HCT116 (cell line): ENCODE measurements at places on chromosomes 13 and 19.

- no peaks in the 10 kb centered on the region for H3K4me1 ChIP-seq
- DNase-seq = no peak
- H3K36me3 ChIP-seq = peaks cover 55% of the 10 kb centered on the region
- no peak overlapping the region for H3K27ac ChIP-seq
- H3K4me3 ChIP-seq = no peak overlapping the region
- no peaks in the 10 kb centered on the region for H3K27me3 ChIP-seq
Measured at GRCh38 chr19:39833160-39833463, 850 bp downstream of the DYRK1B start.

DNA sequence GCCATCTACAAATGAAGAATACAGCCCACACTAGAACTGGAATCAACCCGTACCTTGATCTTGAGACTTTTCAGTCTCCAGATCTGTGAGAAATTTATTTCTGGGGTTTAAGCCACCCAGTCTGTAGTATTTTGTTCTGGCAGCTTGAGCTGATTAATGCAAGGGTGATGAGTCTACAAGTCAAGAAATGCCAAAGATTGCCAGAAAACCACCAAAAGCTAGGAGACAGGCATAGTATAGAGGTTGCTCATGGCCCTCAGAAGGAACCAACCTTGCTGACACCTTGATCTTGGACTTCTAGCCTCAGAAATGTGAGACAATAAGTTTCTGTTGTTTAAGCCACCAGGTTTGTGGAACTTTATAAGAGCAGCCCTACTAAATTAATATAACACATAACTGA lies 428.2 kb upstream of the KLF12 start:
- H3K36me3 ChIP-seq = no peaks in the 10 kb centered on the region
- no peaks in the 10 kb centered on the region for H3K27me3 ChIP-seq
- H3K4me3 ChIP-seq = no peak overlapping the region

GRCh38 chr19:35320065-35320713 lies 8.8 kb upstream of the CD22 start:
- H3K27me3 ChIP-seq = no peaks in the 10 kb centered on the region
- no peaks in the 10 kb centered on the region for H3K36me3 ChIP-seq
- H3K4me3 ChIP-seq = no peak overlapping the region
- peaks cover 16% of the 10 kb centered on the region for H3K4me1 ChIP-seq
- DNase-seq = no peak

DNA sequence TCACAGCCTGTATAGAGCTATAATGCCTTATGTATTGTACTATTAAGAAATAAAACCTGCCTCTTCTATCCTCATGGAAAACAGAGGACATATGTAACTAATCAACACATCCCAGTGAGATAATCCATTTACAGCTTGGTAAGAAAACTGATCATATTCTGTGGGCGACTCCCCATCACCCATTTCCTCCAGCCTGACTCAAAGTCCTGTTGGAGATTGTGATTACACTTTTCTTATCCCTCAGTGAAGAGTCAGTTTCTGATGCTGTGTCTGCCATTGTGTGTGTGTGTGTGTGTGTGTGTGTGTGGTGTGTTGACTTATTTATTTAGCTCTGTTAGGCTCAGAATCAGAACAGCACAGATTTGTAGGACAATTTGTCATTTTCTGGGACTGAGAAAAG lies 212.8 kb downstream of the FGF9 start:
- H3K27ac ChIP-seq = no peak overlapping the region
- H3K36me3 ChIP-seq = no peaks in the 10 kb centered on the region
- no peak overlapping the region for H3K4me3 ChIP-seq
- 0 out of 2 replicates have a peak, but pooled peaks cover 5% of the 10 kb centered on the region for H3K27me3 ChIP-seq
- no peak for DNase-seq

- H3K27me3 ChIP-seq = no peaks in the 10 kb centered on the region
- H3K4me1 ChIP-seq = no peaks in the 10 kb centered on the region
- no peak overlapping the region for H3K27ac ChIP-seq
- DNase-seq = peak; percentile 8
Measured at GRCh38 chr13:50805805-50806204, 37.7 kb downstream of the DLEU7 start.

- H3K4me1 ChIP-seq = no peaks in the 10 kb centered on the region
- H3K4me3 ChIP-seq = no peak overlapping the region
- no peaks in the 10 kb centered on the region for H3K36me3 ChIP-seq
- H3K27me3 ChIP-seq = no peaks in the 10 kb centered on the region
- DNase-seq = no peak
- H3K27ac ChIP-seq = no peak overlapping the region
Measured at GRCh38 chr13:68257111-68257842, 1027.1 kb upstream of the PCDH9 start.
